Body of pancreas (tissue), 4 donors: ENCODE measurements at places on chromosomes 16 and 17.

GRCh38 chr16:8199390-8199789, 390.9 kb downstream of the TMEM114 start:
- DNase-seq = no peak

GRCh38 chr16:69365901-69366300, 14.3 kb upstream of the TMED6 start:
- DNase-seq = no peak

DNA sequence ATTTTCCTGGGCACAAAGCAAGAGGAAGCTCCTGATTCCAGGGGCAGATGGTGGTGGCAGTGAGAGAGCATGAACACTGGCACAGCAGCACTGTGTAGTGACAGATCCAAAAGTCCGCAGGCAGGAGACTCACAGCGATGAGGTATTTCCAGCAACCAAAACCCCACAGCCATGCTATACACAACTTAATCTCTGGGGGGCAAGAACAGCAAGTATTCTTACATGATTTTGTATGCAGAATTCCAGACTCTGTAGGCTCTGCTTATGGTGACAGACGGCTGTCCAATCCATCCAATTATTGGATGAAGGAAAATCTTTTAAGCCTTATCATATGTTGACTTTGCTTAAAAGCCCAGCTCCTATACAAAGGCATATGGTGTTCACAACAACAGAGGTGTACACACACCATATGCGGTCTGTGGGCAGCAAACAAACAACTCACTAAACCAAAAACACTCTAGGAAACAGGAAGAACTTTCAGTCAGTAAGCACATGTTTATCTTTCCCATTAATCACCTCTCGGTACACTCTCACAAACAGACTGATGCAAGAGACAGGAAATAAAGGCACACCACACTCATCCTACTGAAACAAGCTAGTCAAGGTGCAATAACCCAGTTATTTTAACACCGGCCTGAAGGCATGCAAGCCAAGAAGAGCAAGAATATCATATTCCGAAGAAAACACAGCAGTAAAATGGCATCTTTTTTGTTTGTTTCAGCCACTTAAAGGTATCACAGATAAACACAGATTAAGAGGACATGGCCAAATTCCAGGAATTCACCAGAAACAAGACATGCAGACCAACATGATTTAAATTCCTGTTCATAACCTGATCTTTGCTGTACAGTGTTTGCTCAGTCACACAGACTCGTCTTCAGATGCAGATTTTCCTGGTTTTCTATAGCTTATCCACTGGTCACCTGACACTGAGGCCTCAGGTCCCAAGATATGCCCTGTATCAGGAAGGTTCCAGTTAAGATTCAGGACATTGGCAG, 47.8 kb downstream of the ERN1 start:
- no peak for DNase-seq

GRCh38 chr16:55976815-55977214, 101.6 kb upstream of the CES5A start:
- DNase-seq = no peak

- peak; percentile 89 for DNase-seq
Measured at GRCh38 chr17:51435641-51436091, 175.3 kb downstream of the UTP18 start.

DNA sequence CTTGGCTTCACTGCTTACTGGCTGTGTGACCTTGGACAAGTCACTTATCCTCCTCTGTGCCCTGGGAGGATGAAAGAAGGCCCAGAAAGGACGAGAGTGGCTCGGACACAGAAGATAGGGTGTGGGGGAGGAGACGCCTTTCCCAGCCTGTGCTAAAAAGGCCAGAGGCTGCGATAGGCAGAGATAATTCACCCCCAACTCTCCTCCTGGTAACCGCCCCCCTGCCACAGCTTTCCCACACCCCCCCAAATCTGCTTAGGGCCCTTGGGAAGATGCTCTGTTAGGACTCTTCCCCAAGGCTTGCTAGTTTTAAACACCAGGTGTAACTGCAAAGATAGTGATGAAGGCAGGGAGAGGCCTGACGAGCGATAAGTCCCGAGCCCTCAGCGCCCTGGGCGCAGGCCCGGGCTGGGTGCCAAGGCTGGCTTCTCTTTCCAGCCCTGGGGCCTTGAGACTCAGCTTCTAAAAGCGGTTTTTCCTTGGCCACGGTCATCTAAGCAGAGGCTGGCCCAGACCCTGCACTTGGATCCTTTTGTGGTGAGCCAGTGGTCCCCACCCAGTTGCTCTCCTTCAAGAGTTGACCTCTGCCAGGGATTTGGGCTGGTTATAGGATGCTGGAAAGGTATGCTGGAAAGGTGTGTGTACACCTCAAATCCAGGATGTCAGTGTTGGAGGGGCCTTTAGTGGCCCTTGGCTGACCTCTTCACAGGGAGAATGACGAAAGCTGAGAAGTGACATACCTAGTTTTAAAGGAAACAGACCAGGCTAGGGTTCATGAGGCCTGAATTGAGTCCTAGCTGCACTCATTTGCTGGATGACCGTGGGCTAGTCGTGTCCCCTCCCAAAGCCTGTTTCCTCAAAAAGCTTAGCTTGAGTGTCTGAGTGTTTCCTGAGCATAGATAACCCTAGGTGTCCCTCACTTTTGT, 3.4 kb upstream of the PPP1R9B start:
- peak; percentile 48 for DNase-seq

DNA sequence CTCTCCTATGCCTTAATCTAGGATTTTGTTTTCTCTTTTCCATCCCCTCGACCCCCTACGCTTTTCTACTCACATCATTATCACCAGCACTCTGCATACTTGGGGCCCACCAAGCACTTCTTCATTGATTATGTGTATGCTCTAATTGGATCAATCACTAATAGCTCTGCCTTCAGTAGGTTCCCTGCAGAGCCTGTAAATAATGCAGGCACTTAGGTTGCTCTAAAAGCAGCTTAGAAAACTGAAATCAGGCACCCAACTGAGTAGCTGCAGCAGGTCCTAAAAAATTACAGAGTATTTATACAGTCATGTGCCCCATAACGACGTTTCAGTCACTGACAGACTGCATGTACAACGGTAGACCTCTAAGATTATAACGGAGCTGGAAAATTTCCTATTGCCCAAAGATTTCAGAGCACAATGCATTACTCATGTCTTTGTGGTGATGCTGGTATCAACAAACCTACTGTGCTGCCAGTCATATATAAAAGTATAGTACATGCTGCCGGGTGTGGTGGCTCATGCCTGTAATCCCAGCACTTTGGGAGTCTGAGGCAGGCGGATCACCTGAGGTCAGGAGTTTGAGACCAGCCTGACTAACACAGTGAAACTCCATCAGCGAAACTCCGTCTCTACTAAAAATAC, 280.4 kb downstream of the HS3ST3B1 start:
- no peak for DNase-seq

- no peak for DNase-seq
Measured at GRCh38 chr17:43309505-43310332, 75.9 kb upstream of the RNU2-1 start.

GRCh38 chr17:4204190-4204589, 59.6 kb downstream of the ANKFY1 start:
- DNase-seq = no peak

DNA sequence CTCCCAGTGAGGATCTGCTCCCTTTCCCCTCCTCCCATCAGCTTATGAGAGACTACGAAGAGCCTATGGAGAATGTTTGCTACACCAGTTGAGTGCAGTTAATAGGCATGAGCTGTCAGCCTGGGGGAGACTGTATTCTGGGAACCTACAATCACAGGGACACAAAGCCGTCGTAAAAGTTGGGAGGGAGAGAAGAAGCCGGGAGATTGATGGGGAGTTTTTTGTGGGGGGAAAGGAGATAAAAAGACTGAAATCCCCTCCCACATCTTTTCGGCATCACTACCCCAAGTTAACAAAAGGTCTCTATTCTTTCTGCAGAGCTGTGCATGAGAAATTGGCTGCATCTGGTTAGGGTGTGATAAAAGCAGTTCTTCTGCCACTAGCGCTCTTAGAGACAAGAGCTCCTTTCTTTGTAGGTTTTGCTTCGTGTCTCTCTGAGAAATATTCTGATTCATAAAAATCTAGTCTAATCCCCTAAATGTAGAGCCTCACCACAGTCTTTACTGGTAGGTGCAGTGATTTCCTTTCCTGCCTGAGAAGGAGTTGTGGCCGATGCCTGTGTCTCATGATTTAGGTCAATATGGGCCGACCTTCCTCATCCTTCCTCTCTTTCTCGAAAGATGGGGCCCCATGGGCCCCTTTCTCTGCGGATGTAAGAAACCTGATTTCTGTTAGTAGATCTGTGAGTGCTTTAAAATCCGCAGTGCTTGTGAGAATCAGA, 77.4 kb downstream of the BPTF start:
- DNase-seq = no peak

DNA sequence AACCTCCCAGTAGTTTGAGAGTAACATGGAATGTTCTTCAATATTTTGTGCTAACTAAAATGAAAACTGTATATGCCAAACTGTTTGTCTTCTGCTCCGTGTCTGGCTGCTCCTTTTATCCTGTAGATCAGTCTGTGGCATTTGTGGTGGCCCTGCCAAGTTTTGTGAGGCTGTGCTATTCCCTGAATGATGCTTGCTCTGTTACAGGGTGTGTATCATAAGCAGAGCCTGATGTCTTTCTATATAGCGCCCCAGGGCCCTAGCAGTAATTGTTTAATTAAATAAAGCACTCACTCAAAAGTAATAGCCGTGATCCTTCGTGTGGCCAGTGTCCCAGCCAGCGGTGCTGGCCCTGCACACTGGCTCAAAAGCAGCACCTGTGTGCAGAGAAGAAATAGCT, 27.8 kb upstream of the NAT9 start:
- DNase-seq = no peak

GRCh38 chr16:58732545-58733247, 1.4 kb downstream of the GOT2 start:
- no peak for DNase-seq

DNA sequence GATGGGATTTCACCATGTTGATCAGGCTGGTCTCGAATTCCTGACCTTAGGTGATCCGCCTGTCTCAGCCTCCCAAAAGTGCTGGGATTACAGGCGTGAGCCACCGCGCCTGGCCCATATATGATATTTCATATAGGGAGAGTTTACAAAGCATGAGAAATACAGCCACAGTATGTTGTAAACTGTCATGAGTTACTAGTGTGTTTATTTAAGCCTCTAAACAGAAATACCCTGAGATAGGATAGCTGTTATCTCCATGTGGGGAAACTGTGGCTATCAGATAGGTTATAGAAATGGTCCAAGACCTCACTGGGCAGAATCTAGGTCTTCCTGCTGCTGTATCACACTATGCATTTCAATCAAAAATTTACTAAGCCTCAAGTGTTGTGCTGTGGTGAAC, 2.1 kb upstream of the CDK5RAP3 start:
- no peak for DNase-seq

DNA sequence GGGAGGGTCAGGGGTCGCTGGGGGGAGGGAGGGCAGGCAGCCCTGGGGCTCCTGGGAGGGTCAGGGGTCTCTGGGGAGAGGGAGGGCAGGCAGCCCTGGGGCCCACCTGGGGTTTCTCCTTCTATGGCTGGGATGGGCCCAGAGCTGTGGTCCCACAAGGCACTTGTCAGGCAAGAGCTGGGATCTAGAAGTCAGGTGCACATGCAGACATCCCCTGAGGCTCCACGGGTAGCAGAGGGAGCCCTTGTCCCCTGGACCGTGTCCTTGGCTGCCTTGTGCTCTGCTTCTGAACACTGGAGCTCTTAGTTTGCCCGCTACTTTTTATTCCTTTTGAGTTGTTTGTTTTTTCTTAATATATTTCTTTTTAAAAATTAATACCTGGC, 1.8 kb downstream of the TUBB3 start:
- DNase-seq = no peak

DNA sequence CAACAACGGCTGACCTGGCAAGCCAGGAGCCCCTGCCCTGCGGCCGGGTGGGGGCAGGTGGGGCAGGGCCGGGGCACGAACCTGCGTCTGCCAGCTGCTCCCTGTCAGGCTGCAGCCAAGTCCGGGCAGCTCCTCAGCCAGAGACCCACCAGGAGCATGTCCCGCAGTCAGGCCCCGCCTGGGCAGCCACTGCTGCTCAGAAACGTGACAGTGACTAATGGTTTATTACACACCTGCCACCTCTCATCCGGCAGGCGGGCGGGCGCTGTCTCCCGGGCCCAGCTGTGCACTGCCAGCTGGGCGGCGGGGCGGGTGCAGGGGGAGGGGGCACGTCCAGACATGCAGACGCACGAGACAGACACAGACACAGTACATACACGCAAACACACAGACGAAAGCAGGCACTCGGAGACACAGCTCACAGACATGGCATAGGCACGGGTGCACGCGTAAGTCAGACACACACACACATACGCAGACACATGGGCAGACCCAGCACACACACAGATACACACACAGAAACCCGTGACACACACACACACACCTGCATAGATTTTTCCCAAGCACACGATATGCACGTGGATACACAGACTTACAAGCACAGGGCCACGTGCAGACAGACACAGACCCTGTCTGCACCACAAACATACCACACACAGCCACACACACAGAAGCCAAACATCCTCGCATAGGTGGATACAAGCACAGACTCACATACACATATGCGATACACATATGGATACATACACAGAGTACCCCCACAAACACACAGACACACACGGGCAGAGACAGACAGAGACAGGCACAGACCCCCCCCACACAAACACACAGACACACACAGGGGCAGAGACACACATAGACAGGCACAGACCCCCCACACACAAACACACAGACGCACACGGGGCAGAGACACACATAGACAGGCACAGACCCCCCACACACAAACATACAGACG, 248.3 kb upstream of the CIBAR2 start:
- DNase-seq = peak; percentile 94

DNA sequence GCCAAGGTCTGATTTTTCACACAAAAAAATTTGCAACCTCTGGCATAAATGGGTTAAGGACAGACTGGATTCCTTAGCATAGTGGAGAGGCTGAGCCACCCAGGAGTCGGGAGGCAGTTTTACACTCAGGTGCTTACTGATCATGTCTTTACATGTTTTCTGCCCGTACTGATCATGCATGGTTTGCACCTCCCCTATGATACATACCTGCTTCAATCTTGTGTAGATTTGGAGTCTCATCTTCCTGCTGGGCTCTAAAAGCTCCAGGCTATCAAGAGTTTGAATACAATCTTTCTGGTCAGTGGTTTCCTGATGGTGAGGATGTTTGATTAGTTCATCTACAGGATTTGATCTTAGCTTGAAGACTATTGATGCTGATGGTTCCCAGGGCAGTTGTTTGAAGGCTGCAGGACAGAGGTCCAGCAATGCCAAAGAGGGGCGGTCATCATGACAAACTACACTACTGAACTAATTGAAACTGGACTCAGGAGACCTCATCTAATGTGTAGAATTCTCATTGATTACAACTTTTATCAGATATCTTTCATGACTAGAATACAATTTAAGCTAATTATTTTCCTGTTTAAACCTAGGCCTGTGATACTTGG, 6.9 kb downstream of the C1QBP start:
- no peak for DNase-seq

GRCh38 chr17:28661635-28662526, at the start of the genes SDF2 and SUPT6H:
TSS of gene SDF2 (minus strand) at chr17:28661906. CDS start at chr17:28661876, 30 bp downstream.
TSS of gene SUPT6H (plus strand) at chr17:28662205. CDS start at chr17:28673402, 11,197 bp downstream.
- DNase-seq = peak; percentile 91

- DNase-seq = no peak
Measured at GRCh38 chr17:47188271-47188875, 722 bp downstream of the CDC27 start.

DNA sequence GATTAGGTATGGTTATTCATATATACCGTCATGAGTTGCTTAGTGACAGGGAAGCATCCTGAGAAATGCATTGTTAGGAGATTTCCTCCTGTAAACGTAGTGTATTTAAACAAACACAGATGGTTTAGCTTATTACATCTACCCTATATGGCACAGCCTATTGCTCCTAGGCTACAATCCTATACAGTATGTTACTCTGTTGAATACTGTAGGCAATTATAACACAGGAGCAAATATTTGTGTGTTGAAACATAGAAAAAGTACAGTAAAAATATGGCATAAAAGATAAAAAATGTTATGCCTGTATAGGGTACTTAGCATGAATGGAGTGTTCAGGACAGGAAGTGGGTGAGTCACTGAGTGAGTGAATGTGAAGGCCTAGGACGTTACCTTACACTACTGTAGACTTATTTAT, 157.7 kb downstream of the CDH11 start:
- DNase-seq = no peak
